ENCODE measurements at places on chromosomes 2 and 18.

DNA sequence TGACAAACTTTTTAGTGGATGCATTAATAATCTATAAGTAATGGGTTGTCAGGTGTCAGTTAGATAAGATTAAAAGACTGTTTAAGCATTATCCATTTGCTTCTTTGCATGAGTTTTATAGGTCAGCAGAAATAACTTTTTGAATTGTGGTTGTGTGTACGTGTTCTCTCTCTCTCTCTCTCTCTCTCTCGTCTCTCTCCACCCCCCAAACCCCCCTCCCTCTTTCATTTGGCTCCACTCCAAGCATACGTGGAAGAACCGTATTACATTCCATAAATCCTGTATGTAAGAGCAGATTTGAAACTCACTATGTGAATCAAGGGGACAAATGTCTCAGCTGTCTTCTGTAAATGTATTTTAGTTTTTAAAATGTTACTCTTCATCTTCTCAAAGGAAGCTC is 120.2 kb downstream of the MEIS1 start:
- DNase-seq, result no peak

DNA sequence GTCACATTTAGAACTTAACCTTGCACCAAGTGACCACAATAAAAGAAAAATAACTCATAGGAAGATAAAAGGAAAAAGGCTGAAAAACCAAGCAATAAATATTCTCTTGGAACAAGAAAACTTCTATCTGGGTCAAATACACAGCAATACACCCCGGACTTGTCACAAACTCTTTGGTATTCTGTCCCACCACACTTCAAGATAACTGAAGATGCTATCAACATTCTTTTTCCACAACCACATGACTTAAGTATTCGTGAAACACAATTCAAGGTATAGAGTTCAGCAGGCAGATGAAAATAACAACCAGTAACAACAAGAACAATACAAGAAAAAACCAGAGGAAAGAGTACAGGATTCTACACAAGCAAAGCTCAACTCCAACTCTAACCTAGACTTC is 18.0 kb downstream of the MBD2 start:
- DNase-seq, result no peak

GRCh38 chr2:160650196-160651118 is 156.8 kb upstream of the RBMS1 start:
- DNase-seq, result no peak

- DNase-seq, result peak; percentile 34
Measured at GRCh38 chr2:183035954-183036669, 2.1 kb downstream of the NCKAP1 start.

- no peak for DNase-seq
Measured at GRCh38 chr2:172894689-172895387, 159.2 kb downstream of the RAPGEF4 start.

DNA sequence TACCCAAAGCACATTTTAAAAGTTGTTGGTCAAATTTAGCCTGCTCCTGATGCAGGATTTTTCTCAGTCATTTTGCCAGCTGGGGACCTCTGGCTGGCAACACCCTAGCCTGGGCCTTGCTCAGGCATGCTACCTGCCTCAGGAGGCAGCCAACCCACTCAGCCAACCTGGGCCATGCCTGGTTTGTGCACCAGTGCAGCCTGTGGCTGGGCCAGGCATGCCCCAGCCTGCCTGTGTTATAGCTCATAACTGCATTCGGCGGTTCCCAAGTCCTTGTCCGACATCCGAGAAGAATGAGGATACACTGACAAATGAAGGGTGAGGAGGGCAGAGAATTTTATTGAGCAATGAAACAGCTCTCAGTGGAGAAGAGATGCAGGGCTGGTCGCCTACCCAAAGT is 608.0 kb downstream of the SUCLG1 start:
- DNase-seq, result no peak

- no peak for DNase-seq
Measured at GRCh38 chr2:12402440-12403139, 314.1 kb upstream of the TRIB2 start.

DNA sequence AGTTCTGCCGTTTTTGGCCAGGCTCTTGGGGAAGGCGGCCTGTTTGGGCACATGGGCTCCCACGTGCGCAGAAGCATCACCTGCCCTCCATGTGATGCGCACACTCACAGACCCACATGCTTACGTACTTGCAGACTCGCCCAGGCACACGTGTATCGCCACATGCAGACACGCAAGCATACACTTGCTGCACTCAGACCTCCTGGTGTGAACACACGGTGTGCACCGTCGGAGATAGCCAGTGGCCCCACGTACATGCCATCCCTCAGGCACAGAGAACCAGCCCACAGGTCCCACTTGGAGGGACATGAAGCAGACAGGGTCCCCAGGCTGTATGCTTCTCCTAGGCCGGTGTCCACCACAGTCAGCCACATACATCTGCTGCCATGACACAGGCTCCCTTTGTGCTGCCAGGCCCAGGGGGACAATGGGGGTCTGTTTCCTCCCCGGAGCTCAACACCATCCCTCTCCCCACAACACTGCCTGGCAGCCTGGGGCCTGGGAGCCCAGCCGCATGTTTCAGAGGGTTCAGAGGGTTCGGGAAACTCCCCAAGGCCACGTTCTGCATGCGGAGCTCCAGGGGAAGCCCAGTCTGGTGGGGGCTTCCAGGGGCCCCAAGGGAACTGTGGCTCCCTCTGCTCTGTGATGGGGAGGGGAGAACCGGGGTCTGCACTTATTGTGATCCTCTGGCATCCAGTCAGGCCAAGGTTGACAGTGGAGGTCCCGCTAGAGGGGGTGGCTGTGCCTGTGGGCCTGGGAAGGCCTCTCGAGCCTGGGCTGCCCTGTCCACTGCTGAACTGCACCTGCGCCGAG is 208.1 kb upstream of the HAAO start:
- no peak for DNase-seq

- no peak for DNase-seq
Measured at GRCh38 chr2:176789751-176790150, 422.8 kb upstream of the HNRNPA3 start.

GRCh38 chr18:22983175-22983574 is 50.0 kb downstream of the RBBP8 start:
- peak; percentile 36 for DNase-seq

All from CD4-positive, alpha-beta T cell treated with Interleukin-21 for 1 hour (primary cell).